ENCODE measurements at places on chromosomes 7 and 10.

DNA sequence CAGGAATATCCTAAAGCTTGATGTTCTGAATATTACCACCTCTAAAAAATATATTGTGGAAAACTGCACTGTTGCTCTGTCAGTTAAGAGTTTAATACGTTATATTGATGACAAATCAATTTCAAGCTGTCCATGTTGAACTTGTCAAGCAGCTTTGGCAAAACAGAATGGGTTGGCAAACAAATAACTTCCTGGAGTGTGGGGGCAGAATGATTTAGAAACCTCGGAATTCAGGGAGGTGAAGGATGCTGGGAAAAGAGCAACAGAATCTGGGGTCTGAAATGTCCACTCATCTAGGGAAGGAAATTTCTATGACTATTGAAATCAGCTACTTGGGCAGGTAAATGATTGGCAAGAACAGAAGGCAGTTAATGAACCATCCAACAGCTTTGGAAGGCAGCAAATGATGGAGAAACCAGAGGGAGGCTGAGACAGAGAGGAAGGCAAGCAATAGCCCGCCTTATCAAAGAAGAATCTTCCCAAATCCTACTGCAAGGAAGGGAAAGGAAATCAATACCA is 95.1 kb upstream of the PALS2 start:
- DNase-seq = no peak

DNA sequence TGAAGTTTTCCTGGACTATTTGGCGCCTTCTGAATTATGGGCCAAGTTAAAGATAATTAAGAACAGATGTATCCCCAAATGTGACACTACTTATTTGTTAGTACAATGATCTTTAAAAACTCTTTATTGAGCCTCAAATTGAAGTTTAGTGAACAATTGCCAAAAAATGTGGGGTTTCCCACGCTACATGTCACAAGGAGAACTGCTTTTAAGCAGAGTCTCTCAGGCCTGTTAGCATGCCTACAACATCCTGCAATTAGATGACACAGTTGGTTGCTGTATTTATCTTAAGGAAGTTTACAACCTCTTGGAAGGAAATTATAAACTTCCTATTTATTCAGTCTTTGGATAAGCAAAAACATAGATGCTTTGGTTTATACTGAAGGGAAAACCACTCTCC is 733.0 kb downstream of the TNS3 start:
- DNase-seq = no peak

DNA sequence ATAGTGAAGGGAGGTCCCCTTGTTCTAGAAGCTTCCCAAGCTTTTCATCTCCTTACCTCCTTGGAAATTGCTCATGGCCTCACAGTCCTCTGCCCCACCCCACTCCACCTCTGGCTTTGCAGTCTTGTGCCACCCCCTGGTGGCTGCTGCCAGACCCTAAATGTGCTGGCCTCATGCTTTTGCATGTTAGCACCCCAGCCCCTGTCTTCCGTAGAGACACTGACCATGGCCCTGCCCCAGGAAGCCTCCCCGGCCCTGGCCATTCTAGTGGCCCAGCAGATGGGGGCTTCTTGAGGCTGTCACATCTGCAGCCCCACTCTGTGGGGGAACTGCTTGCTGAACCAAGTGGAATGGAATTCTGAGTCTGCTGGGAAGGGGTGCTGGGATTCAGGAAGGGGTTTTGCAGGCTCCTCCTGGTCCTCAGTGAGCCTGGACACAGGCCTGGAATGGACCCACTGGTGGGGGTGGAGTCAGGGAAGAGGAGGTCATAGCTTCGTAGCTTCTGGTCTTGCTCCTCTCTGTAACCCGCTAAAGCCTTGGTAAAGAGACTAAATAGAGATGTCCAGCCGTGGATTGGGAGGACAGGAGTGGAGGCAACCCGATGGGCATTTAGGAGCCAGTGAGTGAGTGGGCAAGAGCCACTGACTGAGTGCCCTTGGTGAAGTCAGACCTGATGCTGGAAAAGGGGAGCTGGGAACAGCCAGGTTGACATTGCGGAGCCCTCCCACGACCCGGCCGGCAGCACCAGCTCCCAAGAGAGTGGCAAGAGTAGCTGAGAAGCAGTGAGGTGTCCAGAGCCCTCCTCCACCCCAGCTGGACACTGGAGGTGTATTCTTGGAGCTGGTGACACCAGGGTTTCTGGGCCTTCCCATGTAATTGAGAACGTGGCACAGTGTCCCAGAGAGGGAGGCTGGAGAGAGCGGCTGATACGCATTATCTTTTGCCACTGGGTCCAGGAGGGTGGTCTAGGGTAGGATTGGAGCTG is 20.9 kb downstream of the RAMP3 start:
- no peak for DNase-seq

DNA sequence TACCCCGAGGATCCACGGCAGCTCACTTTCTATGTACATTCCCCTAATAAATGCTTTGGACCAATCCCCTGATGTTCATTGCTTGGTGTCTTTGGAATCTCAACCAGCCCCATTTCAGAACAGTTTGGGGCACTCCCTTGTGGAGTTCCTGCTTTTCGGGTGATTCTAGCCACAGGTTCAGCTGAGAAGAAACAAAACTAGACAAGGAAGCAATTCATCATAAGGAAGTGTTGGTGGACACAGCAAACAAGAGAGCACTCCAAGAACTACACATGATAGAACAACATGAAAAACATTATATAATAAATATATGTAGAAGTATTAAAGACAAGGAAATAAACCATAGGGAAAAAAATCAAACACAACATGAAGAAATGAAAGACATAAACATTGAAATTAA is 6.0 kb upstream of the CCDC136 start:
- DNase-seq = no peak

GRCh38 chr7:26624839-26625238 is 239.6 kb downstream of the SKAP2 start:
- no peak for DNase-seq

DNA sequence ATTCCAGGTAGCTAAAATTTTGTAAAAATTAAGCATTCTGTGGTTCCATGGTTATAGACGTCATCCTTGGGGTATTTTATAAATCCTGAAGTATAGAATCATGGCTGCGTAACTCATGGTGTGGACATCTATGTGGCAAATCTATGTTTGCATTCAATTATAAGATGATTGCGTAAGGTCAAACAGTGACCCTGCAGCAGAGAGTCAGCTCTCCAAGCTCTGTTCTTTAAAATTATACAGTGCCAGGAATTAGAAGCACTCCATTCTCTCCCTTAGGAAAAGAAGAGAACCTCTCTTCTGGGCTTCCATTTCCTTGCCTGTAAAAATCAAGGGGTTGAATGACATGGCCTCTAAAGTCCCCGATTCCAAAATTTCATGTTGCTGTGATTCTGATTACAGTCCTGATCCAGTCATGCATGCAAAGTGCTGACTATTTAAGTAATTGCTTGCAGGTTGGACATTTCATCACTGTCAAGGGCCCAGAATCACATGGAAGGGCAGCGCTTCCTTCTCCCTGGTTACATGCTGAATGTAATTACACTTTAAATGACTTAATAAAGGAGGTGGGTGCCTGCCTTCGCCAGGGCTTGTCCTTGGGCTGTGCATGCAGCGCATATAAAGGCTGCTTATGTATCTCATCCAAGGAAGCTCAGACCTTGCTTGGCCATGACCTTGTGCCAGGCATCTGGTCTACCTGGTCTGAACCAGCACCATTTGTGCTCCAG is 550.7 kb downstream of the TYW1 start:
- DNase-seq = no peak

DNA sequence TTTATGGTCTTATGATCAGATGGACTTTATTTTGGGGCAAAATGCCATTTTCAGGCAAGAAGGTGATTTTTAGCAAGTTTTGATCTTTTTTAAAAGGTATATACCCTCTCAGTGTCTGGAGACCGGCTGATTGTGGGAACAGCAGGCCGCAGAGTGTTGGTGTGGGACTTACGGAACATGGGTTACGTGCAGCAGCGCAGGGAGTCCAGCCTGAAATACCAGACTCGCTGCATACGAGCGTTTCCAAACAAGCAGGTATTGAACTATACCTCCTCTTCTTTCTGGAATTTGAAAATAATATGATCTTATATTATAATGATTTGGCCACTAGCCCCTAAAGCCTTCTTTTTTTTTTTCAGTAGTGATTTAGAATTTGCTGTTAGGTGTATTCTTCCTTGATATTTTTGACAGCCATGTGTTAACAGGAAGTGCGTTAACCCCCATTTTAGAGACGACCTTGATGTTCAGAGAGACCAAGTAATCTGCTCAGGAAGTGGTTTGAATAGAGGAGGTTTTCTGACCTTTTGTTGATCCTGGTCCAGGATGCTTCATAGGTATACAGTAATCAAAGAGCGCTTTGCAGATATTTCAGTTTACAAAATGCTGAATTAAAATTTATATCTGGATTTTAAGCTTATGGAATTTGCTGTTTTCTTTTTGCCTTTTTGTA is 6.2 kb downstream of the BUB3 start:
- no peak for DNase-seq

DNA sequence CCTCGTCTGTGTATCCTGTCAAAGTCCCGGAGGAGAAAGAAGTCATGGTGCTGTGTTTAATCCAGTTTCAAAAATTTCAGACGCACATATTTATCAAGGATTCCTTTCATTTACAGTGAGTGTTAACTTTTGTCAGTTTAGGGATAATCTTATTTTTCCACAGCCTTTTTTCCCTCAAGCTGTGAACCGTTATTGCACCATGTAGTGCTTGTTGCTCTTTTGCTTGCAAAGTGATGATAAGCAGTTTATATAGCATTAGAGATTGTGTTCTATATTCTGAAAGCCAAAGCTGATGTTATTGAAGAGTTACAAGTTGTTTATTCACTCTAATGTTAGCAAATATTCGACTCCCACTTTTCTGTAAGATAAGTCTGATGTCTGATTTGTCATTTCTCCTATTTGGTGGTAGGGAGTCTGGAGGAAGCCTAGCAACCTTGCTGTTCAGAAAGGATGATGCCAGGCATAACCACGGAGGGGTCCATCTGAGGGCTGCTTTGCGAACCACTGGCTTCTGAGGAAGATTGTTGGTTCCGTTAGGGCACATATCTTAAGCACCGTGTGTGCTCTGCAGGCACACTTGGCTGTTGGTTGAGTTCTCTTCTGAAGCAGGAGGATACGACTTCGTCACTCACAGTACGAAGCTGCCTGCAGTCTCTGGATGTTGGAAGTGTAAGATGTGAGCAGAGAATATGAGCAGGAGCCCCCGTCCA is 11.7 kb downstream of the CCNY start:
- DNase-seq = no peak

- DNase-seq = no peak
Measured at GRCh38 chr7:73512018-73512780, 9.9 kb downstream of the BAZ1B start.

GRCh38 chr7:5088906-5089305 is 43.2 kb downstream of the RBAK start:
- no peak for DNase-seq

GRCh38 chr10:35949811-35950211 is 307.7 kb upstream of the FZD8 start:
- DNase-seq = no peak

DNA sequence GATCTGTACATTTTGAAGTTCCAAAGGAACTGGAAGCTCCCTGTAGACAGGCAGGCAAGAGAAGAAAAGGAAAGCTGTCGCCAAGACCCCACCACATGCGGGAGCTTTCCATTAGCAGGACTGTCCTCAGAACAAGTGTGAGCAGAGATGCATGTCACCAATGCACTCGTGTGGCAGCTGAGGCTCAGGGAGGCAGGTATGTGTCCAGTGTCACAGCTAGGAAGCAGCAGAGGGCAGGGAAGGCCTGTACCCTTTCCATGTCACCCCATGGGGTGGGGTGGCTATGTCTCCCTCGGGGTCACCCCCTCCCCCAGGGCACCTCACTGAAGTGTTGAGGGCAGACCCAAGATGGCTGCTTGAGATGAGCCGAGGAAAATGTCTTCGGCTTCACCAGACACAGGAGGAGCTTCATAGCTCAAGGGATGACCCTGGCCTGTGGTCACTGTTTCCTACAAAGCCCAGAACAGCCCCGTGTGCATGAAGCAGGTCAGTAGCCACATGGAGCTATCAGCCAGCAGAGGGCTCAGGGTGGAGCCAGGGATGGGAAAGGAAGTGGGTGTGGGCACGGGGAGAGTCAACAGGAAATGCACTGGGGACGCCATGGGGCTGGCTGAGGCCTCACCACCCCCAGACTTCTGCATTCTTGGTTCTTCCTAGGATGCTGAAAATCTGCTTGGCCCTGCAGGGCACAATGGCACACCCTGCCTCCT is 96.6 kb downstream of the FAM53B start:
- DNase-seq = peak; percentile 59

GRCh38 chr10:21402606-21403083 is 122.8 kb downstream of the SKIDA1 start:
- no peak for DNase-seq

GRCh38 chr7:30159163-30159562 is 24.4 kb downstream of the MTURN start:
- no peak for DNase-seq

GRCh38 chr7:48337781-48338180 is 166.5 kb downstream of the ABCA13 start:
- no peak for DNase-seq

DNA sequence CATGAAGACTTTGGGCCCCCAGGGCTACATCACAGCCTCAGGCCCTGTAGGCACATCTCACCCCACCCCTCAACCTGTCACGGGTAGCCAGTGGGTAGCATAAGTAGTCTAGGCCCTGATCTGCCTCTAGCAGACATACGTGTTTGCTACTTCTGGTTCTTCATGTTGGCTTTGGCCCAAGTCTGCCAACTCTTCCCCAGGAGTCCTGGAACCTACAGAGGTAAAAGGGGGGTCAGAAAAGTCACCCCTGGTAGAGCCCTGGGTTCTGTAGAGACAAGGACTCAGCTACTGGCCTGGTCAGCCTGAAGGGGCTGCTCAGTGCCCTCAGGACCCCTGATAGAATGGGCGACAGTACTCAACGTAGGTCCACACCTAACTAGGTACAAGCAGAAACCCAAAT is 67.5 kb upstream of the UNC5B start:
- no peak for DNase-seq

DNA sequence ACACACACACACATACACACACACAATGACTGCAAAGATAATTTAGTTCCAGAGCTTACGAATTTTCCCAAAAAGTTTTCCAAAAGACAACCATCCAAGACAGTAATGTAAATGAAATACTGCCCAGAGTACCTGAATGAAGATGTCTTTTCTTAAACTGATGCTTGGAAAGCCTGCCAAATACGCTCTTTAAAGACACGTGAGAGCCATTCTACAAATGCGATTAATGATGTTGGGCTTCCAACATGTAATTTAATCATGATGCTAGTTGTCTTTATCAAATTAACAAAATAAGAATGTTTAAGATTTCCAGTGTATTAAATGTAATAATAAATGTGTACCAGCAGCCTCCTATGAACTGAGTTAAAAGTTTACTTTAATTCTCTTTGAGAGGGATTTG is 11.1 kb downstream of the ERCC6 start:
- no peak for DNase-seq

DNA sequence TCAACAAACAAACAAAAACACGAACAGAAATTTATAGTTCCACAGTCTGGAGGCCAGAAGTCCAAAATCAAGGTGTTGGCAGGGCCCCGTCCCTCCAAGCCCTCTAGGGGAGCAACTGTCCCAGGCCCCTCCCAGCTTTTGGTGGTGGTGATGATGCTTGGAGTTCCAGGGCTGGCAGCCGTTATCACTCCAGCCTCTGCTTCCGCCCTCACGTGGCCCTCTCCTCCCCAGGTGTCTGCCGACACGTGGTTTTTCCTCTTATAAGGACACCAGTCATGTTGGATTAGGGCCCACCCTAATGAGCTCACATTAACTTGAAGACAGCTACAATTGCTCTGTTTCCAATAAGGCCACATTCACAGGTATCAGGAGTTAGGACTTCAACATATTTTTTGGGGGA is 49.7 kb downstream of the MICALL2 start:
- no peak for DNase-seq

GRCh38 chr7:26655781-26656180 is 208.6 kb downstream of the SKAP2 start:
- DNase-seq = no peak

Measured in activated CD4-positive, alpha-beta T cell treated with anti-CD3 and anti-CD28 coated beads for 4 hours (primary cell).